ENCODE measurements at places on chromosomes 6 and 20. TPM values are rescaled to one million over a fixed set of nuclear protein-coding genes. Genes with fewer than 3 reads are reported as not detected.

The OVOL2 gene
- total RNA-seq, result 22.9 TPM

The GATA5 gene
- not detected for total RNA-seq

The C20orf141 gene
- total RNA-seq, result not detected

DNA sequence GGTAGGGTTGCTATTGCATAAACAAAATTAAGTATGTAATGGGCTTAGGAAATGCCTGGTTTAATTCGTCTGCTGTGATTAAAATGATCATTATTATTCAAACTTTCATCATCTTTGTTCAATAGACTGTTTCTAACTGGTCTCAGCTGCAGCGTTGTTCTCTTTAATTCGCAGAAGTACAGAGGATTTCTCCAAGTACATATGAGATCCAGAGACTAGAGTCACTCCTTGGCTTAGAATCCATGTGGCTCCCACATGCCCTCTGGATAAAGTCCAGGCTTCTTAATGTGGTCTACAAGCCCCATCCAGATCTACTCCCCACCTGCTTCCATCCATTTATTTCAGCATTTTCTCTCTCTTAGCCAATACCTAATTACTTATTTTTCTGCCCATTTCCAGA lies 1.1 kb upstream of the ZBTB24 start:
- no peak for DNase-seq

GRCh38 chr20:50376179-50376887 lies 133.8 kb upstream of the PTPN1 start:
- DNase-seq, result no peak

Data from lower leg skin (tissue), 4 donors.